Panc1 (cell line): ENCODE measurements at places on chromosomes 2 and 18.

DNA sequence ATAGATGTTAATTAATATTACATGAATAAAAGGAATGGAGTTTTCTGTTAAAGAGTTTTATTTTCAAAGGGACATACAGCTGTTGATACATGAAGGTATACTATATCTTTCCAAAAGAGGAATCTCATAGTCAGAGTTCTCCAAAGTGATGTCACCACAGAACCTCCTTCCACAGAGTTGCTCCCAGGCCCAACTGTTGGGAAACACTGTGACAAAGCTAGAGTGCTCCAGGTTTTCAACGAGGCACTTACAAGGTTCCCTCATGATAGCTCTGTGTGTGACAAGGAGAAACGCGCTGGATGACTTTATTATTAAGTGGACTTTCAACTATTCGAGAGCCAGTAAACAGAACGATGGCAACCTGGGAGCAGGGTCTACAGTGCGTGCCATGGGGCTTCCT is 33.5 kb downstream of the PTPN18 start:
- no peak for DNase-seq

GRCh38 chr18:7155887-7156286 is 38.3 kb upstream of the LAMA1 start:
- DNase-seq = no peak

DNA sequence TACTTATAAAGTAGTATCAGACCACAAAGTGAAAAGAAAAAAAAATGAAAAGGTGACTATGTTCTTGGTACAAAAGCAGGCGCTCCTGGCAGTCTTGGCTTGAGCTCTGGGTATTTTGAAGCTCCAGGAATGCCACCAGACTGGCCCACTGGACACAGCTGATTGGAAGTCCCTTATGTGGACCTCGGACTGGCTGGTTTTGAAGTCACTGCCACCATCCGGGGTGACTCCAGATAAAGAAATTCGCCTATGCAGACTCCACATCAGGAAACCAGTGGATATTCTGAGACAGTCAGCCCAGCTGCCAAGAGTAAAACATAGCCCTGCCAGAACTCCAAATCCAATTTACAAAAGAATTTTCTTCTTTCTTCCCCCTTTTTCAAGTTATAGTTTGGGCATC is 28.0 kb downstream of the ACKR3 start:
- DNase-seq = no peak

GRCh38 chr2:137947728-137948336 is 16.4 kb upstream of the HNMT start:
- DNase-seq = no peak

- no peak for DNase-seq
Measured at GRCh38 chr2:26934985-26935384, 35.5 kb upstream of the MAPRE3 start.

- DNase-seq = no peak
Measured at GRCh38 chr2:168348076-168348475, 100.7 kb upstream of the STK39 start.

GRCh38 chr2:55796121-55796520 is 102.5 kb upstream of the PNPT1 start:
- DNase-seq = no peak

DNA sequence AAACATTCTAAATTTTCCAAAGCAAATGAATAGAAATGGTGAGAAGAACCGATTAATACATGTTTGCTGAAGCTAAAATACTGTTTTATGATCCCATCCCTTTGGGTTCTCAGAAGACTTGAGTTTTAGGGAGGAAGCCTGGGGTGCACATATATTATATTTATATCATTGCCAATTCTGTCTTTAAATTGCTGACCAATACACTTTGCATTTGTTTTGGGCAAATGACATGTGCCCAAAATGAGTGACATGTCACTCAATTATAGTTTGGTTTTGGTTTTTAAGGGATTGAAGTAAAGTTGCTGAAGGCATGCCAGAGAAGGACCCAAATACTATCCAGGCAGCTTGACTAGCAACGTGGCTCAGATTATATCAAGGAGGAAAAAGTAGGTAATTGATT is 50.3 kb upstream of the SP3 start:
- no peak for DNase-seq

GRCh38 chr2:96163768-96164429 is 18.7 kb upstream of the DUSP2 start:
- no peak for DNase-seq
